ENCODE measurements at places on chromosomes 3 and 15.

GRCh38 chr3:184099806-184100686 is 3.2 kb downstream of the HTR3E start:
- no peak for DNase-seq

- no peak for DNase-seq
These were observed 2.7 kb downstream of the RAB8B start for GRCh38 chr15:63191895-63192618.

DNA sequence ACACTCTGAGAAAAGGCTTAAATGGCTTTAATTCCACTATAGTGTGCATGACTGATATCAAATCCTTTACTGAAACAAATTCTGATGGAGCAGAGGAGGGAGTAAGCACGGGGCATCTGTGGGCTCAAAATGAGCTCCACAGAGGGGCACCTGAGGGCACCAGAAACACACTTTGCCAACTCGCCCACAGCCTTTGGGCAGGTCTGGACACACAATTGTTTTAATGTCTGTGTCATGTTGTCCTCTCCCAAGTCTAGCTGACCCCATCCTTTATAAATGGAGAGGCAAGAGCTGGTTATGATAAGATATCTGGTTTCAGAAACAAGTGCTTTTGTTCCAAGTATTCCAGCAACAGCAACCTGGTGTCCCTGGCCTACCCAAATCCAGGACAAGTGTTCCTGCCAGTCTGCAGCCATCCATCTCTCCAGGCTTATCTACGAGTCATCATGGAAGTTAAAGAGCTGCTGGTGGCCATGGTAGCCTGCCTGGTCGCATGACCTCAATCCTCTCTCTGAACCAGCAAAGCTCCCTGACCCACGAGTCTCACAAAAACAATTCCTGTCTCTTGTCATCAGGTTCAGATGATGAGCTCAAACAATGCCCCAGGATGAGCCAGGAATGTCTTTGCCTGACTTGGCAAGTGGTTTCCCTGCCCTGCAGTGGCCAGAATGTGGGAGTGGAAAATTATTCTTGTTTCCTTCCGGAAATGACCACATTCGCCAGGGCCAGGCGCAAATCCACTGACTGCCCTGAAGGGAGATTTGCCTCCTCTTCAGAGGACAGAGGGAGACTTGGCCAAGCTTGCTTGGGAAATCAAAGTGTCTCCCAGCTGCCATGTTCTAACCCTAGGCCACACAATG is 64.4 kb upstream of the TPM1 start:
- no peak for DNase-seq

DNA sequence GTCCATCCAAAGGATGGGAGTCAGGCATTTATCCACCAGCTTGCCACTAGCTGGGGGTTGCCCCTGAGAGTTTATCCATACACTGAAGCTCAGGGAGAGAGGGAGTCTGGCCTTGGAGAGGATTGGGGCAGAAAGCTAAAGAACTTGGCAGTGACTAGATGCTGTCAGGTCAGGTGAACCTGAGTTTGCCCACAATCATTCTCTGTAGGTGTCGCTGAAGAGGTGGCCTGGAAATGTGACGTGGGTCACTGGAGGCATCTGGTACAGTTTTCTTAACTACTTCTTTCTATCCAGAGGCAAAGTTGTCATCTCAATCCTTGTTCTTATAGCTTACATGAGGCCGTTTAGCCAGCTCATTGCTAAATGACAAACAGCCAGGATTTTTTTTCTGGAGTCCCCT is 298.0 kb upstream of the CTNNB1 start:
- DNase-seq, result no peak

DNA sequence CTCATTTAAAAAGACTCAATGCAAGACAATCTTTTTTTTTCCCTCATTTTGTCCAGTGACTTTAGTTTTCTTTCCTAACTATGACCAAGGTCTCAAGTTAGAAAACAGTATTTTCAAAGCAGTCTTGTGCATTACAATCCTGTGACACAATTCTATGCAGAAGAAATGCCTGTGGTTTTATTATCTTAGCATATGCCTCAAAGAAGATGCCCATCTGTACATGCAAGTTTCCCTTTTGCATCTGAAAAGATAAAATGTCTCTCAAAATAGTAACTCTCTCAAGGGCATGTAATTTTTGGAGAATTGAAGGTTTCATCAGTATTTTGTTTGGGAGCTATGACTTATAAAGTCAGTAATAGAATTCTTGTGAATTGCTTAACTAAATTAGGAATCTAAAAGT is 292.0 kb upstream of the SUCLG2 start:
- DNase-seq, result no peak

- DNase-seq, result no peak
These were observed 59.0 kb downstream of the FAM174B start for GRCh38 chr15:92596623-92597022.

GRCh38 chr3:34012102-34012461 is 213.7 kb downstream of the PDCD6IP start:
- no peak for DNase-seq

- no peak for DNase-seq
These were observed 45.7 kb upstream of the PLSCR5 start for GRCh38 chr3:146650691-146651442.

DNA sequence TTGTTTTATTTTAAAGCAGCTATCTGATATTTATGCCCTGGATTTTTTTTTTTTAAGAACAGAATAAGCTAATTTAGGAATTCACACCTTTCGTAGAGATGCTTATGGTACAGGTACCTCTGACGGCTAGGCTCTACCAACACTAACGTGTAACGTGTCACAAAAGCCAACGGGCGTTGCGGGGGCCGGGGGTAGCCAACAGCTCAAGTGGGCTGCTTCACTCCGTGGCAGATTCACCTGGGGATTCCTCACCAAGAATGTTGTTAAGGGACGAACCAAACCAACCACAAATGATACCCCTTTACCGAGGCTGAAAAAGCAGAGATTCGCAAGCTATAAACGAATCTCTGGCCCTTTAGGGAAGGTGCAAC is 1.0 kb downstream of the TMCC1 start:
- DNase-seq, result no peak

DNA sequence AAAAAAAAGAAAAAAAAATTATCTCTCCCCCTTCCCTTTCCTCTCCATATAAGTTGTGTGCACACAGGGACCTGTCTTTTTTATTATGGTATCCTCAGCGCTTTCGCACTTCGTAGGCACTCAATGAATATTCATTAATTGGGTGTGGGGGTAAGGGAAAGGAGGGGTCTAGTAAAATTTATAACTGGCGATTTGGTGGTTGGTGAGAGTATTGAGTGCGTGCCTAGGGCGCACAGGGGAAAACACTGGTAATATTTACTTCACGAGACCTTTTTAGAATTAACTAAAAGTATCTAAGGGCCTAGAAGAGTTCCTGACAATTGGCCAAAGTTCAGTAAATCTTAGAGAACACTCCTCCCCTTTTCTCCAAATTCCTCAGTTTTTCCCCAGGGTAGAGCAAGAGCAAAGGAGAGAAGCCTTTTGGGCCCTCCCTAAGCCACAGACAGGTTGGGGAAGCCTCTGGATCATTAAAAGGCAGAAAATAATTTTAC is 25.7 kb downstream of the TYRO3 start:
- no peak for DNase-seq

GRCh38 chr15:37041042-37041441 is 59.3 kb downstream of the MEIS2 start:
- DNase-seq, result no peak

DNA sequence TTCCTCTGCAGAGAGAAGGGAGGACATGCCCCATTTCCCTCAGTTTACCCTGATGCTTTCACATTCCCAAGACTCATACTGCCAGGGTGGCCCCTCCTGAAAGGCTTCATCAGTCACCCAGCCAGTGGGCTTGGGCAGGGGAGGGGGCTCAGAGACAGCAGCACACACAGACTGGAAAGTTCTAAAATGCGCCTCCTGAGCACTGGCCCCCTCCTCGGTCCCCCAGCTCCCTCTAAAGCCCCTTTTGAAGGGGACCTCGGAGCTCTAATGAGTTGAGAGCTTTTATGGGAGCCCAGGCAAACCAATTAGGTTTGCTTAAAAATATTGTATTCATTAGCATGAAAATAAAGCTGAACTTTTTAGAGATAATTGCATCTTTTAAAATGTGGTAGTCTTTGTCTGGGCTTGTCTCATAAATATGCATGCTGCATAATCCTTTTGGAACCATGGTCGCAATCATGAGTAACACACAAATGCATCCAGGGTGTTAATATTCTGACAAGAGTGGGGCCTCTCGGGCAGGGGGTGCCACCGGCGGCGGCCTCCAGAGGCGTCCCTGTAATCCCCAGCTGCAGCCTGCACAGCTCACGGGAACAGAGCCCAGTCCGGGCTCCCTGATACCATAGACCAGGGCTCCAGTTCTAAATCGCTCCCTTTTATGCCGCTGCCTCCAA is 78.5 kb downstream of the RPLP1 start:
- no peak for DNase-seq

DNA sequence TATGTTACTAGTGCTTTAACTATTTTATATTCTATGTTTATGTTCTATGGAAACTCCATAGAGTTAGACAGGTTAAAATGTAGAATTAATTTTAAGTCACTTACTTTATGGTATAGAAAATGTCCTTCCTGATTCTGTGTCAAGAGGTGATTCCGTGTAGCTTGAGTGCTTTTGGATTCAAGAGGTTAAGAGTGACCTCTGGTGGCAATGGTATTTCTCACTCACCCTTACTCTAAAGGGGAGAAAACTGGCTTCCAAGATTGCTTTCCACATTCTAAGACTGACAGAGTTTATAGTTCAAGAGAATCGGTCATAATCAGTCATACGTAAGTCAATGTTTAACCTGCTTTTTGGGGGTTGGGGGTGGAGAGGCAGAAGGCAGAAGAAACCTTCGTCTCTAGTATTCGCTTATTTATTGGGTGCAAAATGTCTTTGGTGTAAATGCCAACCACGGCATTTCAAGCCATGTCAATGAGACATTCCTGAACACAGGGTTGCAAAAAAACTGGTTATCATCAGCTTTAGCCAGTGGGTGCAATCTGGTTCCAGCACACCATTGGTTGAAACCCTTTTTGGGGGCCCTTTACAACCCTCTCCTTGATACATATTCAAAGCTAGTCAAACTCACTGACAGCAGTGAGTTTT is 92.0 kb upstream of the VGLL3 start:
- no peak for DNase-seq

GRCh38 chr15:44596511-44597010 is 59.6 kb downstream of the EIF3J start:
- no peak for DNase-seq
